NCI-H187 treated with DMSO at 0.1 percent for 48 hours (cell line): ENCODE measurements at places on chromosomes 7 and 10.

GRCh38 chr10:62095181-62096122, 173.2 kb downstream of the RTKN2 start:
- no peak for DNase-seq

GRCh38 chr7:120856198-120856597, 1.7 kb downstream of the TSPAN12 start:
- no peak for DNase-seq

- DNase-seq: no peak
Observed at GRCh38 chr7:93146472-93147141, 1.6 kb downstream of the SAMD9L start.

DNA sequence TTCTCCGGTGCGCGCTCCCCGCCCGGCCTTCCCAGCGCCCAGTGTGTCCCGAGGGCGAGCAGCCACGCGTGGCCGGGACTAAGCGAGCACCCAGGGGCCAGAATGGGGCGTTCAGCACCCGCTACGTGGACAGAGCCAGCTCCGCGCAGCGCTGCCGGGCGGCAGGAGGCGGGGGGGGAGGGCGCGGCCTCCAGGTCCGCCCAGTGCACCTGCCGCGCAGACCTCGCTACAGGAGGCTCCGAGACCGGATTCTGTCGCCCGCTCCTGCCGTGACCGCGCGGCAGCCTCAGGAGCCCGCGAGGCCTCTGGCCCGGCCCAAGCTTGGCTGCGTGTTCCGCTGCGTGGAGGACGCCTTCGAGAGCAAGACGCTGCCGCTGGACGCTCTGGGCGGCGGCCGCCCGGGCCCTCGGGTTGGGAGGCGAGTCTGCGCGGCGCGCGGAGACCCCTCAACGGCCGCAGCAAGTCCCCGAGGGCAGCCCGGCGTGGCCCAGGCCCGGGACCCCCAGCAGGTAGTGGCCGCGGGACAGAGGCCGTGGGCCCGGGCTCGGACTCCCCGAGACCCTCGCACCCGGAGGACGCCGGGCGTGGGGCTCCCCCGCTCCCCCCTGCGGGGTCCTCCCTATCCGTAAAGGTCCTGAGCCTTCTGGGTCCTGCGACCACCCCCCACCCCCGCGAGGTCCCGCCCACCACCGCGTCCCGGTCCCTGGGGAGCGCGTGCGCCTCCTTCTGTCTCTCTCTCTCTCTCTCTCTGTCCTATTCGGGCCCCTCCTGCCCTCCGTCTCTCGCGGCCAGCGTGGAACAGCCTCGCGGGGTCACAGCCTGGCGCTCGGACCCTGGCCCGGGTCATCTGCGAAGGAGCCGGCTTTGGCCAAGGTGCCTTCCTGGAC, 904 bp upstream of the DPYSL4 start:
- DNase-seq: no peak

DNA sequence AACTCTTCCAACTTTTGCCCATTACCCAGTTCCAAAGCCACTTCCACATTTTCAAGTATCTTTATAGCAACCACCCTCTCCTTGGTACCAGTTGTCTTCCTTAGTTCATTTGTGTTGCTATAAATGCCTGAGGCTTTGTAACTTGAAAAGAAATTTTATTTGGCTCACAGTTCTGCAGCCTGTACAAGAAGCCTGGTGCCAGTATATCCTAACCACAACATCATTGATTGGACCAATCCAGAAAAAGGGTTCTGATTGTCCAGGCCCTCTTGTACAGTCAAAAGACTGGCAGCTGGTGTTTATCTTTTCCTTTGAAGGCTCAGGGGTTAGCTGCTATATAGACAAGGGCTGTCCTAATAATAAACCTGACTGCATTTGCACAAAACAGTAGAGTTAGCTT, 21.1 kb upstream of the ABCC2 start:
- no peak for DNase-seq
